IPS-NIHi11 (cell line): ENCODE measurements at places on chromosomes 3 and 15.

DNA sequence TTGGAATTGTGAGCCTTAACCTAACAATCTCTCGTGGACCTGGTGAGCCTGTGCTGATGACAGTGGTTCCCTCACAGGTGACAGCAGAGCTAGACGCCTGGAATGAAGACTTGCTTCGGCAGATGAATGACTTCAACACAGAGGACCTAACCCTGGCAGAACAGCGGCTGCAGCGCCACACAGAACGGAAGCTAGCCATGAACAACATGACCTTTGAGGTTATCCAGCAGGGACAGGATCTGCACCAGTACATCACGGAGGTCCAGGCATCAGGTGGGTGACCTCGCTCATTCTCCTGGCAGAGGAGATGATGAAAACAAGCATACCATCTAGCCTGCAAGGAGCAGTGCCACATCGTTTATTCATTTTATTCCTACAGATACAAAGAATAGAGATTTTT, 316.9 kb upstream of the UMPS start:
- DNase-seq, result no peak

- no peak for DNase-seq
These were observed 228.2 kb downstream of the TBL1XR1 start for GRCh38 chr3:176969066-176969465.

GRCh38 chr3:127688416-127689265, 15.9 kb downstream of the ABTB1 start:
- DNase-seq, result no peak

GRCh38 chr3:128399221-128399915, 67.3 kb downstream of the DNAJB8 start:
- DNase-seq, result no peak

DNA sequence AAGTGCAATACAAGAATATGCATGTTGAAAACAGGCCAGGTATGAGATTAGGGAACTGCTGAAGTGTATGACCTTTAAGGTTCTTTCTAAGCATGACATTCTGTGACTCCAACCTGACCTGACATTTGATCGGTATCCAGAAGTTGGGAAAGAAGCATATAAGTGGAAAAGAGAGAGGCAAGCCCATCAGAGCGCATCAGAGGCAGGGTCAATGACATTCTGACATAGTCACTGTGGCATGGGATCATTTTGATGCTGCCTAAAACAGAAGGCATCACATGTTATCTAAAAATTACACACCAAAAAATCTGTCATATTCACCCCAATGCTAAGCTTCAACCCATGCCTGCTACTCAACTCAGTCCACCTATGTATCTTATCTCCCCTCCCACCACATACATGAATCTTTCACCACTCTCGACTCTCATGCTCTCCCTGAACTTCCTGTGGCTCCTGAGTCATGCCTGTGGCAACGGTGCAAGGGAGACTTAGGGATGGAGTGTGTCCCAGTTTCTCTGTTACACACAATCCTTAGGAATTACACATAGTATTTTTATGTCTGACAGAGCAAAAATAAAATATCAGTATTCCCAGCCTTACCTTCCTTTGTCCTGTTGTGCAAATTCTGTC, 20.5 kb upstream of the LRRN1 start:
- DNase-seq, result no peak
